ENCODE measurements at places on chromosomes 12 and 14. TPM values are rescaled to one million over a fixed set of nuclear protein-coding genes. Genes with fewer than 3 reads are reported as not detected.

- no peaks in the 10 kb centered on the region for H3K4me1 ChIP-seq
- no peak for DNase-seq
- no peak overlapping the region for H3K27ac ChIP-seq
- no peaks in the 10 kb centered on the region for H3K36me3 ChIP-seq
- peaks cover 8% of the 10 kb centered on the region for H3K27me3 ChIP-seq
These were observed 127.3 kb upstream of the TMPO start for GRCh38 chr12:98388126-98388525.

GRCh38 chr12:6936636-6937480, 6.8 kb upstream of the RNU7-1 start:
- no peaks in the 10 kb centered on the region for H3K27me3 ChIP-seq
- peaks cover 40% of the 10 kb centered on the region for H3K36me3 ChIP-seq
- peaks cover 38% of the 10 kb centered on the region for H3K4me1 ChIP-seq

- no peak overlapping the region for H3K27ac ChIP-seq
- DNase-seq, result no peak
- no peaks in the 10 kb centered on the region for H3K36me3 ChIP-seq
- H3K27me3 ChIP-seq, result no peaks in the 10 kb centered on the region
These were observed 286.3 kb downstream of the NUAK1 start for GRCh38 chr12:105852496-105852895.

The FOXG1 gene
- total RNA-seq, result not detected

The HCAR2 gene
- 17.4 TPM for total RNA-seq
